B cell (primary cell): ENCODE measurements at places on chromosomes 6 and 20. TPM values are rescaled to one million over a fixed set of nuclear protein-coding genes. Genes with fewer than 3 reads are reported as not detected.
A peak's percentile ranks its signal among the peaks of the same experiment; 100 is the strongest.

DNA sequence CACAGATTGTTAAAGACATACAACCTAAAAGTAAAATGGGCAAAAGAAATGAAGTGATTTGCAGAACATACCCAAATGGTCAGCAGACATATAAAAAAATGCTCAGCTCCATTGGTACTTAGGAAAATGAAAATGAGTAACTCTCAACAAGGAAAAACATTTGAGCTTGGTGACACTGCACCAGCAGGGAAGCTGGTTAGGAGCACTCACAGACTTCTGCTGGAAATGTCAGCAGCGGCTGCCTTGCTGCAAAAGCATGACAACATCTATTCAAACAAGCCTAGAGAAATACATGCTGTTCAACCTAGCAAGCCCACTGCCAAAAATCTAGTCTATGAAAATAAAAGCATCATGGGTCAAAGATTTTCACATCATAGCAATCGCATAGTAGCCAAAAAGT is 99.0 kb upstream of the FOXQ1 start:
- no peaks in the 10 kb centered on the region for H3K27me3 ChIP-seq
- no peak overlapping the region for H3K4me3 ChIP-seq
- no peak overlapping the region for H3K27ac ChIP-seq
- H3K36me3 ChIP-seq, result no peaks in the 10 kb centered on the region
- no peak for DNase-seq

- no peak overlapping the region for H3K27ac ChIP-seq
- H3K4me1 ChIP-seq, result no peaks in the 10 kb centered on the region
- no peak overlapping the region for H3K4me3 ChIP-seq
- no peaks in the 10 kb centered on the region for H3K36me3 ChIP-seq
- no peaks in the 10 kb centered on the region for H3K27me3 ChIP-seq
Measured at GRCh38 chr6:147733686-147734085, 225.2 kb downstream of the SAMD5 start.

OR2H2 gene
- total RNA-seq, result not detected in 2 replicates

DUSP15 gene
- total RNA-seq, result 1.8 and 3.3 TPM in 2 replicates

SPEF1 gene
- not detected in 2 replicates for total RNA-seq

DNA sequence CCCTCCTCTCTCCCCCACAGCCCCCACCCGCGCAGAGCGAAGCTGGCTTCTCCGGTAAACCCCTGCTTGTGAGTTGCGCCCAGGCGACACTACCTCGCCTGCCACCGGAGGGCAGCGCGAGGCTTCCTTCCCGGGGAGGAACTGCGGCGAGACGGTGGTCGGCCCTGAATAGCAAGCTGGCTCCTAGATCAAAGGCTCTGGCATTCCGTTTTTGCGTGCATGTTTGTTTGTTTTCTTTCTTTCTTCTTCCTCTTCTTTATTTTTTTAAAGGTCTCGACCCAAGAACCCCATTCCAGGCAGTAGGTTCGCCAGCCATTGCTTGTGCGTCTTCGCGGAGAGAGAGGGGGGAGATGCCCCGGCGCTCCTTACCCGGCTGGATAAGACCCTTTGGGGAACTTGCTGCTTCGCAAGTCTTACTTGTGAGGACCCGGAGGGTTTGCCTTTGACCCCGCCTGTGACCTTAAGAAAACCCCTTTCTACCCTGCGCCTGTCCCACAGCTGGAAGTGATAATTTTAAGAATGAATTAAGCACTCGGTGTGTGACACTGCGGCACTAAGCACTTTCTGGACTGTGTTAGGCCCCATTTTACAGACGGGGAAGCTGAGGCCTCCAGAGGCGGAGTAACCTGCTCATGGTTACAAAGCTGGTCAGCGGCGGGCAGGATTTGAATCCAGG is 92.7 kb upstream of the SIRPA start:
- peaks cover 28% of the 10 kb centered on the region for H3K4me1 ChIP-seq
- peak overlapping the region; percentile 85 for H3K27ac ChIP-seq
- no peaks in the 10 kb centered on the region for H3K36me3 ChIP-seq
- peak overlapping the region; percentile 53 for H3K4me3 ChIP-seq

GRCh38 chr6:153032255-153032882 is 29.9 kb upstream of the MTRF1L start:
- no peak overlapping the region for H3K27ac ChIP-seq
- no peaks in the 10 kb centered on the region for H3K4me1 ChIP-seq
- no peak overlapping the region for H3K4me3 ChIP-seq

GRCh38 chr6:77502981-77503380 is 39.7 kb upstream of the HTR1B start:
- H3K4me1 ChIP-seq, result no peaks in the 10 kb centered on the region
- no peaks in the 10 kb centered on the region for H3K27me3 ChIP-seq
- no peak overlapping the region for H3K4me3 ChIP-seq
- H3K27ac ChIP-seq, result no peak overlapping the region

DNA sequence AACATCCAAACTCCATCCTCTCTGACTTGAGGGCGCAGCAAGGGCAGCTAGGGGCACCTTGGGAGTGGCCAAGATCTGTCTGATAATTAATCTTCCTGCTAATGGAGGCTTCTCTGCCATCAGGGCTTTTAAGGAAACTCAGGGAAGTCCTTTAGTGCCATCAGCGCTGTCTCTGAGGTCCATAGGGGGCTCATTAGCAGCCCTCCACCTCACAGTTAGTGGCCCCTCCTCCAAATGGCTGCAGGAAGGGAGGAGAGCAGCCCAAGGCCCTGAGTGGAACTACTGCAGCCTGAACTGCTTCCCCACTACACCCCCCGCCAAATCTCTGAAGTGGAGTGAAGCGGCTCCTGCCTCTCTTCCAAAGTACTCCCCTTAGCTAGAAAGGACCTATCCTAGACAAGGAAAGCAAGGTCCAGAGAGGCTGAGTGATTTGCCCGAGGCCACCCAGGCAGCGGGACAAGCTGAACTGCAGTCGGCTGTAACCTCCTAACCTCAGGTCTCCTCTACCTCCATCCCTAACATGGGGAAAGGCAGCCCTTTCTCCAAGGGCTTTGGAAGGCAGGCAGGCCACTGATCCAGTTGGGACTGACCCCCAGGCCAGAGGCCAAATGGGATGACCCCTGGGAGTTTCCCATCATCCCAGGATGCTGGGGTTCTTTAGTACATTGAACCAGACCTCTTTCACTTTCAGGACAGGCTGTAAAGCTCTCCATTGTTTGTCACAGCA is 39.5 kb upstream of the ZFAND3 start:
- H3K36me3 ChIP-seq, result no peaks in the 10 kb centered on the region
- peaks cover 18% of the 10 kb centered on the region for H3K4me1 ChIP-seq
- H3K27ac ChIP-seq, result no peak overlapping the region
- no peak for DNase-seq

- no peaks in the 10 kb centered on the region for H3K36me3 ChIP-seq
- no peak overlapping the region for H3K27ac ChIP-seq
- no peaks in the 10 kb centered on the region for H3K27me3 ChIP-seq
- no peak for DNase-seq
- no peak overlapping the region for H3K4me3 ChIP-seq
- H3K4me1 ChIP-seq, result no peaks in the 10 kb centered on the region
Measured at GRCh38 chr6:91691449-91691848, 1104.6 kb upstream of the MAP3K7 start.

DNA sequence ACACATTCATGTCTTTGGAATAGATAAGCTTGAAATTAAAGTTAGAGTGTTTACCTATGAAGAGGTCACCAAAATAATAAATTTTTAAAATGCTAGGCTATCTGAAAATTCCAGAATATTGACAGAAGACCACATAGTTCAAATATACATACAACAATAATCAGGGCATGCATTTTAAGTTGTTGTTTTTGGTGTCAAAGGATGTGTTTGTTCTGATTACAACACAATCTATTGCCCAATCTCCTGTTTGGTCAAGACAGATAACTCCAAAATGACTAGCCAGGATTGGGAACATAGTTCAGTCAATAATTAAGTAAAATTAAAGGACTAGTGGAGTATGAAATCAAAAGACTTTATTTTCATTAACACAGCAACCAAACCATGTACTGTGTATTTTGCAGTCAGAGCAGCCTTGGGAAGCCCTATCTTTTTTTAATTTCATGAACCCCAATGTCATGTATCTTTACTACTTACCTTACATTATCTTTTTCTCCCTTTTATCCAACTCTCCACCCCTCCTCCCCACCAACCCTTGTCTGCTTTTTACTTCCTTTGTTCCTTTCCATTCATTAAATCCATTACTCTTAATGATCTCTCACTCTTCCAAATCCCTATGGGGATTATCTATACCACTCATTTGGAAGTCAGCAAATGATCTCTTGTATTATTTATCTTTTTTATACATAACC is 111.2 kb downstream of the CDK19 start:
- H3K36me3 ChIP-seq, result no peaks in the 10 kb centered on the region
- H3K4me1 ChIP-seq, result no peaks in the 10 kb centered on the region
- H3K27me3 ChIP-seq, result no peaks in the 10 kb centered on the region
- no peak overlapping the region for H3K4me3 ChIP-seq

CTNNBL1 gene
- 64.7 and 64.8 TPM in 2 replicates for total RNA-seq

DNA sequence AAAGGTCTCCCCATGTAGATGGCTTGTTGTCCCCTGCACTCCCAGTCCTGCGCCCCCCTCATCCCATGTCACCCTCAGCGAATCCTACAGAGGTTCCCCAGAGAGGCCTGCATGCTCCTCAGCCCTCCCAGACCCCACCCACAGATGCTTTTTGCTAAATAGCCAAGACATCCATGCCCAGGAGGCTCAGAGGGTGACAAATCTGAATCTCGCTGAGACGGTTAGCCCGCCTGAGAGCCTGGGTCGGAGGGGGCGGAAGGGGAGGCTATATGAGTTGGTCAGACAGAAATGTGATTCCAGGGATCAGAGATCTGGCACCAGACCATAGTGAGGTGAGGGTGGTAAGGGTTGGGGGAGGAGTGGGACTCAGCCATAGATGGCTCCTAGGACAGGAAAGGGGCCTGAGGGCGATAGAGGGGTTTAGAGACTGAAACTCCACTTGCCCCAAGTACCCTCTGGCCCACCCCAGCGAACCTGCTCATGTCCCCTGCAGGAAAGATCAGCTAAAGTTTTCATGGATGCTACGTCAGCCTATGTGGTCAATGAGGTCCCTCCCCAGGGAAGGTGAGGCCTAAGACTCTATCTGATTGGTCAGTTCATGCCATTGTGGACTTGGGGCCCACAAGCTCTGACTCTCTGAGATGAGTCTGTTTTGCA is 33.2 kb downstream of the TFEB start:
- no peak overlapping the region for H3K4me3 ChIP-seq
- peaks cover 73% of the 10 kb centered on the region for H3K4me1 ChIP-seq
- no peaks in the 10 kb centered on the region for H3K36me3 ChIP-seq
- no peaks in the 10 kb centered on the region for H3K27me3 ChIP-seq
- H3K27ac ChIP-seq, result peak overlapping the region; percentile 96

SYTL3 gene
- 4.4 and 5.4 TPM in 2 replicates for total RNA-seq

- no peaks in the 10 kb centered on the region for H3K27me3 ChIP-seq
- H3K27ac ChIP-seq, result no peak overlapping the region
- no peaks in the 10 kb centered on the region for H3K36me3 ChIP-seq
- H3K4me3 ChIP-seq, result no peak overlapping the region
Measured at GRCh38 chr6:34447386-34447785, 18.5 kb upstream of the PACSIN1 start.

- DNase-seq, result no peak
- H3K27ac ChIP-seq, result no peak overlapping the region
- no peaks in the 10 kb centered on the region for H3K27me3 ChIP-seq
- H3K4me1 ChIP-seq, result no peaks in the 10 kb centered on the region
- no peak overlapping the region for H3K4me3 ChIP-seq
Measured at GRCh38 chr20:6699921-6700562, 67.4 kb upstream of the BMP2 start.

BTN1A1 gene
- 0.53 and 0.74 TPM in 2 replicates for total RNA-seq

DNA sequence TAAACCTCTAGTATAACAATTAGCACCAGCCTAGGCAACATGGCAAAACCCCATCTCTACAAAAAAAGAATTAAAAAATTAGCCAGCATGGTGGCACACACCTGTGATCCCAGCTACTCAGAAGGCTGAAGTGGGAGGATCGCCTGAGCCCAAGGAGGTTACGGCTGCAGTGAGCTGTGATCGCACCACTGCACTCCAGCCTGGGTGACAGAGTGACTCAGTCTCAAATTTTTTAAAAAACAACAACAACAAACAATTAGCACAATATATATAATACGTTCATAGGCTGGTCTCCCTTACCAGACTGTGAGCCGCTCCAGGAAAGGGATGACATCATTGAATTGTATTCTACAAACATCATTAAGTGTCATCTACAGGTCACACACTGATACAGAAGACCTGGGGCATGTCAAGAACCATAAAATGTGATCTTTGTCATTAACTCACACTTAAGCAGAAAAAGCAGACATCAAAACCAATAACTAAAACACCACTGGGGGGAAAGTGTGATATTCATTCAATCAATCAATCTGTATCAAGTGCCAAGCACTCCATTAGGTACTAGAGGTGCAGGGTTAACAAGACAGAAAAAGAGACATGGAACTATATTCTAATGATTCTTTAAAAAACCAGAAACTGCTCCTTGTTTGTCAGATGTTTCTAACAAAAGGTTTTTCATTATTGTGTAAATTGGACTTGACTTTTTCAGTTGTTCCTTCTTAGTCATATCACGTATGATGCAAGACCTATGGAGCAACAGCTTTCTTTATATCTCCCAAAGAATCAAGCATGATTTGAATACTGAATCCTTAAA is 17.8 kb downstream of the MAP3K5 start:
- H3K27me3 ChIP-seq, result no peaks in the 10 kb centered on the region
- H3K4me1 ChIP-seq, result peaks cover 37% of the 10 kb centered on the region
- peaks cover under 1% of the 10 kb centered on the region for H3K36me3 ChIP-seq

KIZ gene
- total RNA-seq, result 36.3 and 40.4 TPM in 2 replicates

THEMIS gene
- 0.30 TPM in 1 of 2 replicates, not detected in the other for total RNA-seq

BFSP1 gene
- not detected in 2 replicates for total RNA-seq

- peak overlapping the region; percentile 36 for H3K27ac ChIP-seq
- peaks cover 15% of the 10 kb centered on the region for H3K4me1 ChIP-seq
- no peak overlapping the region for H3K4me3 ChIP-seq
- H3K36me3 ChIP-seq, result no peaks in the 10 kb centered on the region
- no peaks in the 10 kb centered on the region for H3K27me3 ChIP-seq
Measured at GRCh38 chr6:159829526-159829925, 29.4 kb downstream of the PNLDC1 start.

DNA sequence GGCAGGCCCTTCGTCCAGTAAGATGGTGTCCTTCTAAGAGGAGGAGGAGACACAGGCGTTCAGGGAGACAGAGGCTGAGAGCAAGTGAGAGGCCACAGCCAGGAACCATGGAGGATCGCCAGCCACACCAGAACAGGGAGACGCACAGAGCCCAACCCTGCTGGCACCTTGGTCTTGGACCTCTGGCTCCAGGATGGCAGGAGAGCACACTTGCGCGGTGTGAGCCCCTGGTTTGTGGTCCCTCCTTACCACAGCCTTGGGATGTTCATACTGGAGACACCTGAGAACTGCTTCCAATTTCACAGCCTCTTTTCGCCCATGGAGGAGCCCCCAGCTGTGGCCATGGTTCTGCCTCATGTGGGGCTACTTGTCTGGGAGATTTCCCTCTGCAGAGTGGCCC is 222.4 kb downstream of the DLL1 start:
- H3K27ac ChIP-seq, result no peak overlapping the region
- no peaks in the 10 kb centered on the region for H3K4me1 ChIP-seq
- H3K27me3 ChIP-seq, result peaks cover 3% of the 10 kb centered on the region
- H3K4me3 ChIP-seq, result no peak overlapping the region

CNR1 gene
- total RNA-seq, result 20.4 and 28.9 TPM in 2 replicates

GRCh38 chr20:48776306-48776705 is 51.5 kb downstream of the PREX1 start:
- no peaks in the 10 kb centered on the region for H3K36me3 ChIP-seq
- H3K27ac ChIP-seq, result peak overlapping the region; percentile 62
- no peak overlapping the region for H3K4me3 ChIP-seq
- no peaks in the 10 kb centered on the region for H3K27me3 ChIP-seq
- DNase-seq, result no peak
- H3K4me1 ChIP-seq, result peaks cover 75% of the 10 kb centered on the region

BEND6 gene
- not detected in 2 replicates for total RNA-seq

BEND3 gene
- total RNA-seq, result 2.0 and 2.9 TPM in 2 replicates

GRCh38 chr6:20409427-20409971 is 7.8 kb downstream of the E2F3 start:
- DNase-seq, result peak; percentile 62
- H3K27ac ChIP-seq, result peak overlapping the region; percentile 35
- peaks cover 11% of the 10 kb centered on the region for H3K36me3 ChIP-seq
- no peaks in the 10 kb centered on the region for H3K27me3 ChIP-seq

TMEM181 gene
- 9.3 and 9.6 TPM in 2 replicates for total RNA-seq
